ENCODE measurements at places on chromosomes 2 and 18.

DNA sequence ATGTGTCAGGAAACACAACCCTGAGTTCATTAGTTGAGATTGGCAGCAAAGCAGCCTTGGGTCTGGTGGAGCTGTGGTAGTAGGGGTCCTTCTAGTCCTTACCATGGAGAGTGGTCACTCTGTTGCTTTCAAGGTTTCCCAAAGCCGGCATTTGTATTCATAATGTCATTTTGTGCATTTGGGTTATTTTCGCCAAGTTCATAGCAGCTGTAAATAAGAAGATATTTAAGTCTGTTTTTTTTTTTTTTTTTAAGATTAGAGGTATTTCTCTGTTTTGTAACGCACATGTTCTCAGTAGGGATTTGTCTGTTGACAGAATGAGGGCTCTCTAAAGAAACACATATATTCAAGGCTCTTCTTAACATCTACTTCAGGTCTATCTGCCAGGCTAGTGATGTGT, 114.1 kb downstream of the PRPF40A start:
- DNase-seq, result no peak

GRCh38 chr2:232321156-232321816, 57.3 kb upstream of the ALPP start:
- no peak for DNase-seq

DNA sequence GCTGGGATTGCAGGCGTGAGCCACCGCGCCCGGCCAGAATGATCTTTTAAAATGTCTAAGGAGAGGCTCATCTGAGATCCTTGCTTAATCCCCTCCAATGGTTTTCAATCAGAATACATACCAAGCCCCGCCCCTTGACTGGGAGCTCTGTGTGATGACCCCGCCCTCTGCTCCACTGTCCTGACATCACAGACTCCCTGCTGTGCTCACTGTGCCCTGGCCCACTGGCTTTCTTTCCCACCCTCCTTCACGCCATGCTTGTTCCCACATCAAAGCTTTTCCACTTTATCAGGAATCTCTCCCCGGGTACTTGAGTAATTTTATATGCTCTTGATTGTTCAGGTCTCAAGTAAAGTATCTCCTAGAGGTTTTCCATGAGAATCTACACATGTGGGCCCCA, 762.3 kb upstream of the ID2 start:
- no peak for DNase-seq

DNA sequence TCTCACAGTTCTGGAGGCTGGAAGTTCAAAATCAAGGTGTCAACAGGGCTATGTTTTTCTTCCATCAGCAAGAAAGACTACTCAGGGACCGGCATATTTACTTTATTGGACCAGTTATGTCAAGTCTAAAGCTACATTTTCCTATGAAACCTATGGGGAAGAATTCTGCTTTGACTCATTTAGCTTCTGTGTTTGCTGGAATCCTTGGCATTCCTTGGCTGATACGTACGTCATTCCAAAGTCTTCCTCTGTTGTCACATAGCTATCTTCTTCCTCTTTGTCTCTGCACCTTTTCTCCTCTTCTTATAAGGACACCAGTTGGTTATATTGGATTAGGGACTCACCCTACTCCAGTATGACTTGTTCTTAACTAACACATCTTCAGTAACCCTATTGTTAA, 137.4 kb upstream of the FBXO11 start:
- no peak for DNase-seq

DNA sequence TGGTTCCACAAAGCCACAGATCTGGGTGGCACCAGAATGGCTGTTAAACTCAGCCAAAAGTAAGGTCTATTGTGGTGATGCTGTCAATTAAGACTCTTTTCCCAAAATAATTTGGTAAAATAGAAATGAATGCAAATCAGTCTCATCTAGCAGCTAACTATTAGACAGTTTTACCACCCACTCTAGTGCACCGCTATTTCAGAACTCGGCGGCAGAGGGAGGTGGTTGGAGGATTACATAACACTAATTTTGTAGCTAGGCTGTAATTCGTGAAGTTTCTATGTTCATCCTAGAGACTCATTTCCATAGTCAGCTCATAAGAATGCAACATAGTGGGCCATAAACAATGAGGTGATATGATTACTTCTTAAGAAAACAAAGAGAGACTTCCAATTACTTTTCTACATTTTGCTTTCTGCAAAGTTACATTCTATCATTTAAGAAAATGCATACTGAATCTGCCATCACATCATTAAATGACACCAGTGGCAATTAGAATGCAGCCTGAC, 413.8 kb downstream of the FBXO15 start:
- DNase-seq, result no peak

DNA sequence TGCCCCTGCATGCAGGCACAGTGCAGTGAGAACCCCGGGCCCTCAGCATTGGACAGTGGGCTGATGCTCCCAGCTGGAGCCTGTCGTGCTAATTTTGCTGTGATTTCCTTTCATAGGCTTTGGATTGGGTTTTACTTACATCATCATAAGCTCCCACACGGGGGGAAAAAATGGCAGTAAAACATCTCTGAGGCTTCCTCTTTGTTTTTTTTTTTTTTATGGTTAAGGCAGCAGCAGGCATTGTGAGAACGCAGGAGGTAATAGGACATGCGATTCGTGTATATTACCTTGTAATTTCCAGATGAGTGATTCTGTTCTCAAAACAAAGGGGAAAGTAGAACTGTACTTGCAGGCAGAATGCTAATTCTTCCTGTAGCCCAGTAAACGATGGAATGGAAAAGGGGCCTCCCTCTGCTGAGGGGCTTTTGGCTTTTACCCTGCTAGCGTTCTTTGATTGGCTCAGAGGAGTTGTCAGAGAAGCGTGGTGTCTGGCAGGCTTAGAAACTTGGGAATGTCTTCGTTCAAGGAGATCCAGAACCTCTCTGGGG, 89.7 kb downstream of the NPAS2 start:
- no peak for DNase-seq

DNA sequence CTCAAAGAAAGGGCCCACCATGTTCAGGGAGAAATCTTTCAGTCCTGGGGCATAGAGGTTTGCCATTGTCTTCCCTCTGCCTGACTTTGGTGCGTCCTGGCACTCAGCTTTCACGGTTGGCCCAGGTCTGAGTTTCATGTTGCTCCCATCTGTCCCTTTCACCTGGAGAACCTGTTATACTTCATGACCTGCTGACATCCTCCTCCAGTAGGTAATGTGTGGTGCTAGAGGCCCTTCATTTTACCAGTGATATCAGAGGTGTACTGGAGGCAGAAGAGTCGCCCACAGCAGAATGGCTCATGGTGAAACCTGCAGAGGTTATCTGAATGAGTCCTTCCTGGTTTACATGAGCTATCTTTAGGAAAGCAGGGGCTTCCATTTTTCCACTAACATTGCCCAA, 128.8 kb upstream of the DLX2 start:
- DNase-seq, result no peak

- no peak for DNase-seq
Observed at GRCh38 chr2:238706673-238707072, 141.2 kb upstream of the TWIST2 start.

- DNase-seq, result peak; percentile 43
Observed at GRCh38 chr2:169362118-169362893, at the start of gene LRP2. TSS of gene LRP2 (minus strand) at chr2:169362534. CDS start at chr2:169362399, 135 bp downstream.

- DNase-seq, result no peak
Observed at GRCh38 chr2:204655101-204655500, 109.8 kb downstream of the PARD3B start.

DNA sequence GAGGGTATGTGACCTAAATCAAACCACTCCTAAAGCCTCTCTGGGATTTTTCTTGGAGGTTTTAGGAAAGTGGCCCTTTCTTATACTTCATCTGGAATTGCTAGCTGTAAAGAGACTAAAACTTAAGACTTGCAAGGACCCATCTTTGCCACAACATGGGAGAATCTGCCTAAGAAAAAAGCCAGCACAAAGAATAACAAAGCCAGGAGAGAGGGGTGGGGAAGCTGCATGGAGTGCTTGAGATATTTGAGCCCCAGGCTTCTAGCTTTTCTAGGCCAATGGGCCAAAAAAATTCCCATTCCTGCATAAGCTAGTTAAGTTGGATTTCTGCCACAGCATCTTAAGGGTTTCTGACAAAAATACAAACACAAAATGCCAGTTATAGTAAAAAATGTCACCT, 38.5 kb upstream of the LYPD6 start:
- DNase-seq, result no peak

GRCh38 chr2:104481341-104481740, 372.6 kb upstream of the POU3F3 start:
- DNase-seq, result no peak

DNA sequence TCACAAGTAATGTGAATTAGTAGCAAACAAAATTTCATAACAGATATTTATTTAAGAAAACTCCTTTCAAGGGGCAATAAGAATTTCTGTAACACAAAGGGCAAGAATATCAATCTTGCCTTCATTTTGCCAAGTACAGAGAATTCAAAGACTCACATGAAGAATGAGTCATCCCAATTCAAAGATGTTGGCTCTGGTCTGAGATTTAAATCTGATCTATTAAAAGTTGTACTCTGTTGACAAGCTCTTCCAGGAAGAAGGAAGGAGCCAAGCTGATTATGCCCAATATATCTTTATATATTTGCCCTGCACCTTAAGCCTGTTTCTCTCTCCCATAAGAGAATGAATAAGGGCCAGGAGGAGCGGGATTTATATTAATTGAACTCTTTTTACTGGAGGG, 55.9 kb upstream of the RPE start:
- DNase-seq, result no peak

DNA sequence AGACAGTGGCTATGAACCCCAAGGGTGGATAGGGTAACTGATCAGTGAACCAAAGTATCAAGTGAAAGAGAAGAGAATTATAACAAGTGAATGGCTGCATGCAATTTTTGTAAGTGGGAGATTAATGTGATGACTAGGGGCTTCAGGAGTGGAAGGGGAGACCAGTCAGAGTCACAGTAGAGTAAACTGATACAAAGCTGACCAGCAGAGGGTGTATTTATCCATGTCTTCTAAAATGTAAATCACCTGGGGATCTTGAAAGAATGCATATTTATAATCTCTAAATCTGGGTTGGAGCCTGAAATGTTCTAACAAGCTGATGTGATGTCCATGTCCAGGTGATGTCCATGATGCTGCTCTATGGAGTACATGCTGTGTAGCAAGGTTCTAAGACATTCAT, 1351.3 kb upstream of the CHAC2 start:
- no peak for DNase-seq

GRCh38 chr18:77063260-77063659, 69.3 kb downstream of the MBP start:
- peak; percentile 21 for DNase-seq

GRCh38 chr2:62338111-62338510, 142.2 kb downstream of the B3GNT2 start:
- no peak for DNase-seq

DNA sequence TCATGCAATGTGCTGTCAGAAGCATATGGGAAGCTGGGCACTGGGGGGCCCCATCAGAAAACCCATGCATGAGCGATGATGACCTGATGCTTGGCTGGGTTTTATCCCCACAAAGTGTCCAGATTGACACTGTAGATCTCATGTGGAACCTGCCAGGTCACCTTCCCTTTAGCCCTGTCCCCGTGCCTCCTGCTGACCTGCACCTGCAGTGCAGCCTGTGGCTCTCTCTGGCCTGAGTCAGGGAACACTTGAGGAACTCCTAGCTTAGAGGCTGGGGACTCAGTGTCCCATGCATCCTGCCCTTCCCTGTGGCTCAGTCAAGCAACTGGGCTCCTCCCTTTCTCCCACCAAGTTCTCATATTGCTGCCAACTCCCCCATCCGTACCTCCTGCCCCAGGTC, 57.7 kb downstream of the PDCL3 start:
- DNase-seq, result no peak

DNA sequence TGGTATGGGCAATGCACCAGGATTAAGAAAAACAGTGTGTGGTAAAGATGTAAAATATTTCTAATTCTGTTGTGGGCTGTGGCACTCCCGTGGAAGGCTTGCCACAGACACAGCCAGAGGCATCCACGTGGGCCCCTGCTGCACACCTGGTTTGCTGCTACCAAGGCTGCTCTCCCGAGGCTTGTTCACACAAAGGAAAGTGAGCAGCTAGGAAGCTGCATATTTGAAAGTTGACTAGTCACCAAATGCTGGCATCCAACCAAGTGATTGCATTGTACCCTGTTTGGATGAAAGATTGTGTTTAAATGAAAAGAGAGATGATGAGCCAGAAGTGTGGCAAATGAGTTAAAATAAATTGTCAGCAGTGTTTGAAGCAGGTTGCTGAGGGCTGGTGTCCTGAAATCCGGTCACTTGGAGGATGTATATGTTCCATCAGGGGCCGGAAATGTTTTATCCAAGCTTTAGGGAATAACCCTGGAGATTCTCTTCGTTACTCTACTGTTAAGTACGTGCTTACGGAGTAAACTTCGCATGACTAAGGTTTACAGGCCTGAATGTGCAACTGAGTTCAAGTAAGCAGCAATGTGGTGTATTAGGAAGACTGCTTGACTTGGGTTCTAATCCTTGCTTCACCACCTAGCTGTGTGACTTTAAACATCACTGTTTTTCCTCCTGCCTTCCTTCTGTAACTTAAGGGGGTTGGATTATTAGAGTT, 86.1 kb downstream of the MSH2 start:
- no peak for DNase-seq

- DNase-seq, result no peak
Observed at GRCh38 chr2:41241325-41242000, 789.6 kb upstream of the SLC8A1 start.

- DNase-seq, result no peak
Observed at GRCh38 chr2:118584877-118585276, 262.6 kb downstream of the EN1 start.

DNA sequence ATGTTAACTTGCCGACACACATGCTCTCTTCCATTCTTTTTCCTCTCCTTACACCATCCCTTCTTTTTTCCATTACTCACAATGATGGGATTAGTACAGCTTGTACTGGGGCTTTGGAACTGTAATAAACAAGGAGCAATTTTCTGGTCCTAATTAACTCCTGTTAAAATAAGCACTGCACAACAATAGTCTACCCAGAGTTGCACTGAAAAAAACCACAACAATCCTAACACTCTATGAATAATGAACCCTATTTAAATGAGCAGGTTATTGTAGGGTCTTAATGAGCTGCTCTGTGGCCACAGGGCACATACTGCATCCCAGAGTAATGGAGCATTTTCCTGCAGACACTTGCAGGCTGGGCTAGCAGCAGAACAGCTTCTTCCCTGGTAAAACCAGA, 380.3 kb downstream of the NRXN1 start:
- no peak for DNase-seq

GRCh38 chr2:95574506-95574905, 17.3 kb upstream of the TRIM43 start:
- no peak for DNase-seq

GRCh38 chr2:171747371-171747770, 60.1 kb downstream of the DYNC1I2 start:
- no peak for DNase-seq

GRCh38 chr18:45719106-45719505, 4.9 kb upstream of the SLC14A1 start:
- DNase-seq, result no peak

- DNase-seq, result no peak
Observed at GRCh38 chr2:74902281-74902860, 56.1 kb upstream of the POLE4 start.
